ENCODE measurements at places on chromosomes 16 and 17. TPM values are rescaled to one million over a fixed set of nuclear protein-coding genes. Genes with fewer than 3 reads are reported as not detected.
A peak's percentile ranks its signal among the peaks of the same experiment; 100 is the strongest.

- DNase-seq: no peak
- H3K4me3 ChIP-seq: no peak overlapping the region
- no peak overlapping the region for H3K27ac ChIP-seq
- H3K4me1 ChIP-seq: no peaks in the 10 kb centered on the region
- no peaks in the 10 kb centered on the region for H3K27me3 ChIP-seq
Observed at GRCh38 chr16:51607201-51607651, 456.2 kb upstream of the SALL1 start.

- H3K4me1 ChIP-seq: no peaks in the 10 kb centered on the region
- H3K4me3 ChIP-seq: no peak overlapping the region
- H3K27ac ChIP-seq: no peak overlapping the region
- no peak for DNase-seq
- no peaks in the 10 kb centered on the region for H3K27me3 ChIP-seq
Observed at GRCh38 chr16:11202260-11203091, 53.5 kb downstream of the SOCS1 start.

DNA sequence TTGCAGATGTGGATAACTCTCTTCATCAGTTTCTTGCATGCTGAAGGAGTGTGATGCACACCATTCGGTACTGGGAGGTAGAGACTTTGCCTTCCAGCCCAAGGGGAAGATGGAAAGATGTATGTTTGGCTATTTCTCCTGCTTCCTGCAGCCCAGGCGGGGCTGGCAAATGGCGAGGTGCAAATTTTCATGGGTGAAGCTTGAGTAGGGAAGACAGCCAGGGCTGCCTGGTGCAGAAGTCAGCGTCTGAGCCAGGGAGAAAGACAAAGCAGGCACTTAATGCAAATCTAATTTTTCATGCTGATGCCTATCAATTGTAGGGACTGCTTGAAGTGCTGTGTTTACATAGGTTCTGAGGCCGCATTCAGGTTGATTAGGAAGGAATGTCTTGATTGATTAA is 384.7 kb upstream of the EEF2KMT start:
- H3K4me3 ChIP-seq: no peak overlapping the region
- no peak for DNase-seq
- no peaks in the 10 kb centered on the region for H3K4me1 ChIP-seq
- H3K27me3 ChIP-seq: no peaks in the 10 kb centered on the region

The GAS2L2 gene
- 0.13 TPM for total RNA-seq

The ZG16B gene
- total RNA-seq: not detected

- H3K4me3 ChIP-seq: no peak overlapping the region
- H3K36me3 ChIP-seq: no peaks in the 10 kb centered on the region
- H3K4me1 ChIP-seq: peaks cover 8% of the 10 kb centered on the region
- peak; percentile 62 for DNase-seq
- no peak overlapping the region for H3K27ac ChIP-seq
Observed at GRCh38 chr17:32909787-32910369, 18.1 kb upstream of the TMEM98 start.

DNA sequence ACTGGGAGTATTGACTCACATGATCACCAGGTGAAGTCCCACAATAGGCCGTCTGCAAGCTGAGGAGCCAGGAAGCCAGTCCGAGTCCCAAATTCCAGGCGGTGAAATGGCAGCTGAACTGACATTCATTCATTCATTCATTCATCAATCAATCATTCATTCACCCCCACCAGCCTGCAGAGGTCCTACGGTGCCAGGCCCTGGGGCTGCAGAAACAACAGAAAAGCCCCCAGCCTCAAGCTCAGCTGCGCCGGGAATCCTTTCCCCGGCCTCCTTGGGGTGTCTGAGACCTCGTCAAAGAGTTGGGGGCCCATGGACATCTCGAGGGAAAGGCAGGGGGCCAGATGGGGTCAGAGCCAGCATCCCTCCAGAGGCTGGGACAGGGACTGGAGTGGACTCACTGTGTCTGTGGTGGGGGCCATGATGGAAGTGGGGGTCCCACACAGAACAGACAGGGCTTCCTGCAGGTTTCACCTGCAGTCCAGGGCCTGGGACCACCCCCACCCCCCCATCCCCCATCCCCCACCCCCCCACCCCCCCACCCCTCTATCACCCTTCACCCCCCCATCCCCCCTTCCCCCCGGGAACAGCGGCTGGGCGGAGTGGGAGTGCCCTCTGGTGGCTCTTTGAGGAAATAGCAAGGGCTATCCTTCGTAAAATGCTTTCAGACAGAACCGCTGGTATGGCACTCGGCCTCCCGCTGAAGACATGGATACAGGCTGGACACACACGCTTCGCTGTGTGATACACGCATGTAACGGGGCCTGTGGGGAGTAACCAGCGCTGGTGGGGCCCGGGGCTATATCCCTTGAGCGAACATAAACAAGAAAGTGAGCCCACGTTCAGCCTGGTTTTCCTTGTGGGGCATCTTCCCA is 8.5 kb upstream of the ZC3H18 start:
- H3K4me3 ChIP-seq: no peak overlapping the region
- no peak overlapping the region for H3K27ac ChIP-seq
- H3K36me3 ChIP-seq: no peaks in the 10 kb centered on the region
- DNase-seq: peak; percentile 29

DNA sequence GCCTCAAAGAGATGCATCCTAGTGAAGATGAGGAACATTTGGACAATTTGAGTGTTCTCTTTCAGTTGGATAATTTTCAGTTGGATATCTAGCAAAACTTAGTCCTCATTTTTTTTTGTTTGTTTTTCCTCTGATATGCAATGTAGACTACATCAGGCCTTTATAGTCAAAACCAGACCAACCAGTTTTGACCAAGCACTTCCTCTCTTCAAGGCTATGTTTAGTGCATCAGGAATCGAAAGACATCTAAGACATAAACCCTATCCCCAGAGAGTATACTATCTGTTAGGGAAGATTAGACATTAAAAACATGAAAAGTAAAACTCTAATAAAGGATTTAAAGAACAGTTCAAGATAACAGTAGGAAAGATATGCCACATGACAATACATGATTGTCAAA is 256.1 kb downstream of the IRX3 start:
- no peaks in the 10 kb centered on the region for H3K36me3 ChIP-seq
- no peaks in the 10 kb centered on the region for H3K4me1 ChIP-seq

The C17orf50 gene
- not detected for total RNA-seq

The PRSS27 gene
- total RNA-seq: 0.67 TPM

The EPOP gene
- 1.5 TPM for total RNA-seq

GRCh38 chr16:10936272-10936984 is 5.8 kb downstream of the DEXI start:
- H3K36me3 ChIP-seq: peaks cover 27% of the 10 kb centered on the region
- H3K27ac ChIP-seq: peak overlapping the region; percentile 75
- H3K27me3 ChIP-seq: no peaks in the 10 kb centered on the region
- DNase-seq: no peak

Data from heart left ventricle (tissue), 16 donors.